ENCODE measurements at places on chromosomes 6 and 20.

DNA sequence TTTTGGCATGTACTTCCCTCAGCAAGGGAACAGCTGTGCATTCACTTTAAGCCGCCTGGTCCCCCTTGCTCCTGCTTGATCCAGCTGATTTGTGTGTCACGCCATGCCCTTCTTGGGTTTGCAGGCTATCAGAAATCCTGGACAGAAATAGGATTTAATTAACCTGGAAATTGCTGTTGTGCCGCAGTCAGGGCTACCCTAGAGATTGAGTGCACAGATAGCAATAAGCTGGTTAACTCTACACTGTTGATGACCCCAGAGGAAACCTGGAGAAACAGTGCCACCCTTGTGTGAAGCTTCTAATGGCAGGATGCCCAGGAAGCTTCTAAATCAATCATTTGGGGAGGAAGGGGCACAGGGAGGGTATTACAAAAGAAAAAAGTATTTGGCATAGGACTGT lies 199.0 kb downstream of the JARID2 start:
- DNase-seq, result no peak

DNA sequence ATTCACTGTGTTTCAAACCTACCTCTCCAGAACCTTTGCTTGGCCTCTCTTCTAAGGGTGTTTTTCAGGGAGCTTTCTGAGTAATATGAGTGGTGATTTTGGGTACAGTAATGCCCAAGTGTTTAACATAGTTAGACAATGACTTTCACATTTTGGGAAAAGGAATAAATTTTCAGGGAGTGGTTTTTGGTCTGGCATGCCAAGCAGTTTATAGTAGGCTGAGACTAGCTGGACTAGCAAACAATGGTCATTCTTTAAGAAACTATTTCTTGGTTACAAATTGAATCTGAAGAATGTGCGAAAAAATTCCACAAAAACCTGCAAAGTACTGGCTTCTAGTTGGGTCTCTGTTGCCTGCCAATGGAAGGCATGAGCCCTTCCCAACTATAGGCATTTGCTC lies 15.4 kb downstream of the FNDC1 start:
- no peak for DNase-seq

DNA sequence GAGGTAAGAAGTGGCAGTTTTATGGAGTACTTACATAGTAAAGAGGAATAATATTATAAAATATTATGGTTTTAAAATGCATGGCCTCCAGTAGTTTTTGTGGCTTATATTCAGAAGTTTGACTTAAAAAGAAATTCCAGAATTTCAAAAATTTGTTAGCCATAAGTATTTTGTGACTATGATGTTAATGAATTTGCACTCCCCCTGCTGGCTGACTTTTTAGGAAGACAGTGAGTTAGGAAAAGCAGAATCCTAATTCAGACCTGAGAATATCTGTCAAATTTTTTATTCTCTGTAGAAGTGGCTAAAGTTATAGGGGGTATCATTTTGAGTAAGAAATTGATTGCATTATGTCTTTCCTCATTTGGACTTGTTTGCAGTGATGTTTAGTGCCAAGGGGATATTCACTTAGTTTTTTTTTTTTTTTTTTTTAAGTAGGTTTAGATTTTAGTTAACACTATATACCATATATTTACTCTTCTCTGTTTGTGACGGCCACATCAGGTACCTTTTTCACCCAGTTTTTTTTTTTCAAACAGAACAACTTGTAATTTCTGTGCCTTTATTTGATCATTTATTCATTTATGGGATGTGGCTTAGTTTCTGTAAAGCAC lies 40.8 kb downstream of the ZFAND3 start:
- no peak for DNase-seq

DNA sequence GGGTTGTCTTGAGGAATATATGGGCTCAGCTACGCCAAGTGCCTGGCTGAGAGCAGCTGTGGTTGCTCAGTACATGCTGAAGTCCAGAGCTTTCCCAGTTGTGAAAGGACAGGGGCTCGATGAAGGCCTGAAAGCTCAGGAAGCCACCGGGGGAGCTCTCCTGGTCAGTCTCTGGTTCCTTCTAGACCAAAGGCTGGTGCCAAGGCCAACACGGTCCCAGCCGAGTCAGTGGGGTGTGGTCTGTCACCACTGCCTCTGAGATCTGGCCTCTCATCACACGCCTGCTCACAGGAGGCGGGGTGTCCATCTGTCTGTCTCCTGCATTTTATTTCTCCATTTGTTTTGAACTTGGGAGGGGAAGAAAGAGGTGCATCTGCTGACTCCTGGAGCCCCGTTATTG lies 4.9 kb upstream of the FAM83C start:
- DNase-seq, result no peak

- DNase-seq, result no peak
Measured at GRCh38 chr6:52840763-52841585, at the start of gene GSTA5. Gene GSTA5, minus strand, starts transcription at chr6:52840813.

DNA sequence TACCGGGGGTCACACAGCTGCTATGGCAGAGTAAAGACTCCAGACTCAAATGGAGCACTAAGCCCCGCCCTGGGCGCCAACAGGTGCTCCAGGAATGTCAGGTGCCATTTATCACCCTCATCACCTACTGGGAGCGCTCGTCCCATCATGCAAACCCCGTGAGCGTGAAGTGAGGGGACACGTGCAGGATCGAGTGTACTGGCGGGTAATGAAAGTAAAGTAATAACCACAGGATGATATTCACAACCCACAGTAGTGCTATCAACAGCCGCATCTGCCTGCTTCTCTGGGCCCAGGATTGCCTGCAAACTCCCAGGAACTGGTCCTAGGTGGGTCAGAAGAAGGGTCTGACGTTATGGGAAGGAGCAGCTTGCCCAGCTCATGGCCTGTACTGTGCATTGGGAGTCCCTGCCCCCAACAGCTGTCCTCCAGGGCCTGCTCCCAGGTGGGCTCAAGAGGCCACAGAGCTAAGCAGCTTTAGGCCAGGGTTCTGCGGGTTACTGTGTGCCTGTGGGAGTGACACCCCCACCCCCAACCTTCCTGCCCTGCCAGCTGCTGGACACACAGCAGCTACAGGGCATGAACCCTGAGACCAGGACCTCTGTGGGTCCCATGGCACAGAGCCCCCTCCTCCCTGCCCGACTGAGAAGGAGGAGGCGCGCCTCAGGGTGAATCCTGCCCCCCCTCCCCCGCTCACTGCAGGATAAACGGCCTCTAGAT lies 120.5 kb upstream of the SULF2 start:
- no peak for DNase-seq

DNA sequence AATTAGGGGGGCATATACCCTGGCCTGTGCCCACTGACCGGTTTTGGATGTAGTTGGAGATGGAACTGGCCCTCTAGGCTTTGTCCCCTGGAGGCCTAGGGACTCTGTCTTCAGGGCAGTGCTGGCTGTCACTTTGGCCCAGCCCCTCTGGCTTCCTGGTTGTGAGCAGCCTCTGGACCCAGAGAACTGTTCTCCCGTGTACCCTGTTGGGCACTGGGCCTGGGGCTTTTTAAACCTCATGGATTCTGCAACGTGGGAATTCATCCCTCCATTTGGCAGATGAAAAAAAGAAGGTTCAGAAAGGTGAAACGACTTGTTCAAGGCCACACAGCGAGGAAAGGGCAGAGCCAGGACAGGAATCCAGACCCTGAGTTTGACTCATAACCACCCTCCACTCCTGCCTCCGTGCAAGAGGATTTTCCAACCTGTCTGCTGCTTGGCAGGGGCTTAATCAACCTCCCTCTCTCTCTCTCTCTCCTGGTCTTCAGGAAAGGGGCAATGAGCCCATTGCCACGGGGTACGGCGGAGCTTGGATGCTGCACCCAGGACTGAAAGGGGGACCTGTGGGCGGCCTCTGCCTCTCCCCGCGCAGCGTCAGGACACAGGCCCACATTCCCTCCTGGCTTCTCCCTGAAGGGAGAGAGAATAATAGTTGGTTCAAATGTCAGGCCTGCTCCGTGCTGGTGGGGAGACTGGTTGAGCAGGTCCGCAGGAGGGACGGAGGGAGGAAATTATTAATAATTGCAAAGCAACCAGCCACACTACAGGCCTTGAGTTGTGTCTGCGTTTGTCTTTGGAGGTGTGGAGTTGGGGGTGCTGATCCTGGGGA lies 56.0 kb downstream of the CEBPB start:
- DNase-seq, result no peak

GRCh38 chr20:16025084-16025483 lies 548.2 kb downstream of the KIF16B start:
- peak; percentile 24 for DNase-seq

- DNase-seq, result no peak
Measured at GRCh38 chr20:49412254-49412653, 70.2 kb downstream of the KCNB1 start.

- DNase-seq, result no peak
Measured at GRCh38 chr6:134714679-134715078, 235.2 kb downstream of the ALDH8A1 start.

DNA sequence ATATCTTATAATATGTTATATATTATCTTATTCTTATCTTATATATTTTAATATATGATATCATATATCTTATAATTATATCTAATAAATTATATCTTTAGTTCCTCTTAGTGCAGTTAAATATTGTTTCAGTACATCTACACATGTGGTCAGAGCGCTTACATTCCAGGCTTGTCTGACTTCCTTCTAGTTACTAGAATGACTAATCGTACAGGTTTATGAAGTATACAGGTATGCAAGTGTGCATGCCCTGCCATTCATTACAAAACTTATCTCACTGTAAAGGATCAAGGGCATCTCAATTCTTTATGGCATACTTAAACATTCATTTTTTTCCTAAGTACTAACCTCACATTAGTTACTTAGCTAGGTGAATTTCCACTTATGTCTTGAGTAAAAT lies 1278.0 kb upstream of the MAP3K7 start:
- no peak for DNase-seq

DNA sequence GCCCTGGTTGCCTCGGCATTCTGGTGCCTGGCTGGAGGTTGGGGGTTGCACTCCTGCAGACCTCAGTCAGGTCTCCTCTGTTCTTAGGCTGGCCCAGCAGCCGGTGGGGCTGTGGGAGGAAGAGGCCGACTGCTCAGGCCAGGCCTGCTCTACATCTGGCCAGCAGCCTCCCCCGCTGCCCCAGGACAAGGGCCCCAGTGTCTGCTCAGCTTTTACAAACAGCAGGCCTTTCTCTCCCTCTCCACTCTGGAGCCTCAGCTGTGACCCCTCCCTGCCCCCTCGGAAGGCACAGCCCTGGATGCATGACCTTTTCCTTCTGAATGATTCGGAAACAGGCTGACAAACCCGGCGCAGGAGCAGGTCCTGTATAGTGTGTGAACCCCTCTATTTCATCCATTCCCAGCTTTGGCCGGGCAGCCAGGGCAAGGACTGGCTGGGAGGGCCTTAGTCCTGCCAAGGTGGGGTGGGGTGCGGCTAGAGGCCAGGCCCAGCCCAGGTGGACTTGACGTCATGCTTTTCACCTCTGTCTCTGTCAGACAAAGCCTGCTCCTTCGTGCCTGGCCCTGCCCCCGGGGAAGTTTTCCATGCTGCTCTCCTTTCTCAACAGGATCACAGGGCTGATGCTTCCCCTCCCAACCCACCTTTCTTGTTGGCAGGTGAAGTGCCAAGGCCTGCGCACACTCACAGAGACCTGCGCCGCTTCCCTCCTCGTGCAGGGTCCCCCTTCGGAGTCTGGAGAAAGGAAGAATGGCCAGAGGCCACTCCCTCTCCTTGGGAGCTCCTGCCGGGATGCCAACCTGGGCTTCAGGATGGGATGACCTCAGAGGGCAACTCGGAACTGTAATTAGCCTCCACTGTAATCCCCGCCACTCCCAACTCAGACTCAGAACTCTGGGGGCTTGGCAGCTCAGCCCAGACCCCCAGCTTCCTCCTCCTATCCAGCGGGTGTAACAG lies 10.1 kb upstream of the ITPR3 start:
- no peak for DNase-seq

DNA sequence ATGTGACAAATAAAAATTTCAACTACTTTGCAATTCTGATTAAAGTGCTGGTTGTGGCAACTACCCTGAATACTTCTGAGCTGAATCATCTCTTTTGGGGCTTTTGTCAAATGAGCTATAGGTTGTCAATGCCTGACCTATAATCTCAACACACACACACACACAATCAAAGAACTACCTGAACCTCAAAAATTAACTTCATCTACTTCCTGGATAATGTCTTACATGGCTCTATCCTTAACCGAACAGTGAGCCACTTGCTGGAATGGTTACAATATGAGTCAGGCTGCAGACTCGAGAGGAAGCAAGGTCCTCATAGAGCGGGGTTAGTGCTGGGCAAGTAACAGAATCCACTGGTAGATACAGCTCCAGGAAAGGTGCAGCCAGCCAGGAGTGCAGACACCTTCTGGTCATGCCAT lies 70.6 kb upstream of the DST start:
- no peak for DNase-seq

DNA sequence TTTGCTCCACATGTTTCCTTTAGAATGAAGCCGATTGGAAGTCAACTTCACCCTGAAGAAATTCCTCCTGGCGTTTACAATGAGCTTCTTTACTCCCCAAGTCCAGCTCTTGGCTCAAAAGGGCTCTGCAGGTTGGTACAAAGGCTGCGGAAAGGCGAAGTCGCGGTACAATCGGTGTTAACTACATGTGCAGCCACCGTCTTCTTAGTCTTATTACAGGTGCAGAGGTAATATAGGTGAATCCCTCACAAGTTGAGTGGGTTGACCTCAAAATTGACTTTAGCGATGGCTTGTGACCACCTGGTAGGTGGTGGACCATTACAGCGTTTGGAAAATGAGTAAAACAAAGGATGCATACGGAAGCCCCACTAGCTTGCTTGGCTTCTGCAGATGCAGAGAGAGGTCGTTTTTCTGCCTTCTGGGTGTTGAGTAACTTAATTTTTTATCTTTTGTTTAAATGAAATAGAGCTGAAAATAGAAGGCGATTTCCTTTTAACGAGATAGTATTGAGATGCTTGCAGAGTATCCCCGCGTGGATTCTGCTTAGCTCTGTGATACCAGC lies 98.0 kb downstream of the TRIM27 start:
- no peak for DNase-seq

GRCh38 chr6:132651062-132651461 lies 7.9 kb downstream of the TAAR1 start:
- DNase-seq, result no peak

- no peak for DNase-seq
Measured at GRCh38 chr6:154432533-154433476, 76.2 kb upstream of the IPCEF1 start.

DNA sequence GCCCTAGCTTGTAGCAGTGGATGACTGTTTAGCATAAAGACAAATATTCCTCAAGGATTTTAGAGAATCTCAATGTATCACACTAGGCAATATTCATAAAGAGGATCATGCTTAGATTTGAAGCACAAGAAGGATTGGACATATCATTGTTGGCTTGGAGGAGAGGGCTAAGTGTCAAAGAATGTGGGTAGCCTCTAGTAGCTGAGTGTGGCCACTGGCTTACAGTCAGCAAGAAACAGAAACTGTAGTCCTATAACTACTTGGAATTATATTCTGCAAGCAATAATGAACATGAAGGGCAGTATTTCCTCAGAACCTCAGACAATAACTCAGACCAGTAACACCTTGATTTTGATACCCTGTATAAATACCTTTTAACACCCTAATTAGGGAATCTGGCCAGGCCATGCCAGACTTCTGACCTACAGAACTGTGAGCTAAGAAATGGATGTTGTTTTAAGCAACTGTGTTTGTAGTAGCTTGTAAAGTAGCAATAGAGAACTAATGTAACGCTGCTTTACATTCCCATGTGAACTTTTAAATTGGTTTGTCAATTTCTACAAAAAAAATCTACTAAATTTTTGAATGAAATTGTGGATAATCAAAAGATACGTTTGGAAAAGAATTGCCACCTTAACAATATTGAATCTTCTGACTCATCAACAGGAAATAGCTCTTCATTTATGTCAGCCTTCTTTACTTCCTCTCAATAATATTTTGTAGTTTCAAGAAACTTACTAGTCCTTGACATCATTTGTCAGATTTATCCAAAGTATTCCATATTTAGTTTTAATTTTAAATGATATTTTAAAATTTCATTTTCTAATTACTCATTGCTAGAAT lies 65.2 kb upstream of the RSPO3 start:
- DNase-seq, result no peak
